AG09309 (cell line): ENCODE measurements at places on chromosomes 12 and 14.

DNA sequence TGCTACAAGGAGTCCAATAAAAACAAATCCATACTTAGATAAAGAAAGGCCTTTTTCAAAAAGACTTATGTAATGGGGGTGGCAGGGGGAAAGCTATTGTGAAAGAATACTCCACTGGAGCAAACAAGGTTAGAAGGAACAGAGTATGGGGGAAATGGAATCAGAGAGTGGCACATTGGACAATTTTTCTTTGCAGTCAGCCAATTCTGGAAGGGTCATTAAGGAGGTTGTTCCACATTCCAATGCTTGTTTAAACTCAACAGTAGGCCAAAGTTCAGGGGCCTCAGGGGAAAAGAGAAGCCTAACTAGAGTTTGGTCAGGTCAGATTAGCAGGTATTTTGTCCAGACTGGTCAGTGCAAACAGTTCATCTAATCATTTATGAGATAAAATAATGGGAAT, 105.2 kb upstream of the RESF1 start:
- no peak for DNase-seq

- no peak for DNase-seq
These were observed 19.8 kb downstream of the ERG28 start for GRCh38 chr14:75640876-75641275.

DNA sequence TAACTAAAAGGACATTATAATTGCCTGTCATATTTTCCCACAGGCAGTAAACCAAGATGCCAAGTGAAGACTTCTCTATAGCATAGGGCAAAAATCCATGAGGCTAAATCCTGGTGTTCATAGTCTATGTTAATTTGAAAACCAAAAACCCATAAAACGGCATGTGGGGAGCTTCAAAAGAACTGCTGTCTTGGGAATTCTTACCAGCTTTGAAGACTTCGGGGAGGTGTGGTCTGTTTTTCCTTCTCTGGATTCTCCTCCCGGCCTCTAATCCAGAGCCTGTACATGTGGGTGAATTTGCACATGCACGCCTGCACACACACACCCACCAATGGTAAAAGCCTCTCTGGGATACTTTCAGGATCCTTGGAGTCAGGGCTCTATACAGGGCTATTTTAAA, 61.9 kb upstream of the IFNG-AS1 start:
- DNase-seq, result no peak

DNA sequence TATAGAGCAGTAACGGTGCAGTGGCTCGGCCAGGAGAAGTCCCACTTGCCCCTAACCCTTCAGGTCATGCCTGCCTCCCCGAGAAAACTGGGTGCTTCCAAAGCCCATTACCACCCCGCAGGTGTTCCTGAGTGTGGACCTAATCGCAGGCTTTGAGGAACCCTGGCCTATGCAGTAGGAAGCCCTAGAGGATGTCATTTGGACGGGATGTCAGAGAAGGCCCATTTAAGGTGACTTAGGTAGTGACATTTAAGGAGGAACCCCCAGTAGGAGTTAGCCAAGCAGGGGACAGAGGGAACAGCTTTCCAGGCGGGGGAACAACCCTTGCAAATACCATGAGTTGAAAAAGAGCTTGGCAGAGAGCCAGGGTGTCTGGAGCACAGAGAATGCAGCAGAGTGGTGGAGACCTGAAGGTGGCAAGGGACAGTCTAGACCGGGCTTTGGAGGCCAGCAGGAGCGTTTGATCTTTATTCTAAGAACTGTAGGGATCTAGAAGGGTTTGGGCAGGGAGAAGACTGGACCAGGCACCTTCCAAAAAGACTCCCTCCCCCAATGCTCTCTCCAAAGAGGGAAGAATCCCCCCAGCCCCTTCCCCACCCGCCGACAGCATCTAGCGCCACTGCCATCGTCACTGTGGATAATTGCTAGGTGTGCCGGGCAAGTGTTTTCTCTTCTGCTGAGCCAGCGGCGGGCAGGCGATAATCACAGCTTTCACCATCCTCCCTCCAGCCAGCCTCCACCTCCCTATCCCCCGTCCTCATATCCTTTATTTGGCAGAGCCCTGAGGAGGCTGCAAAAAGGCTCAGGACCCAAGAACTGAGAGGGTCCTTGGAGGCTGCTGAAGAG, 33.3 kb upstream of the BEGAIN start:
- no peak for DNase-seq

DNA sequence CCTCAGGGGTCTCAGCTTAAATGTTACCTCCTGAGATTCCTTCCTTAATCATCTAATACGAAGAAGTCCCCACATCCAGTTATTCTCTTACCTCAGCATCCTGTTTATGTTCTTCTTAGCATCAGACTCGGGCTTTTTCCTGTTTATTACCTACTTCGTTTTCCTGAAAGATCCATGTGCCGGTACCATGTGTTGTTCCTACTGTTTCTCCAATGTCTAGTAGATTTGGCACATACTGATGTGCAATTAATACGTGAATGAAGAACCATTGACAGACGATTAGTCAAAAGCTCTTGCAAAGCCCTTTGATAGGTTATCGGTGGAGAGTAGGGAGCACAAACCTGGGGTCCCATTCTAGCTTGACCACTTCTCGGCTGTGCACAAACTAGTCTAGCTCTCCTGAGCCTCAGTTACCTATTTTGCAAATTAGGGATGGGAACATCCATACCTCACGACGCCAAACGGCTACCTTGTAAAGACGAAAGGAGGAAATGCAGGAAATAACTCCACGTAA, 735 bp upstream of the MAPKAPK5 start:
- no peak for DNase-seq

DNA sequence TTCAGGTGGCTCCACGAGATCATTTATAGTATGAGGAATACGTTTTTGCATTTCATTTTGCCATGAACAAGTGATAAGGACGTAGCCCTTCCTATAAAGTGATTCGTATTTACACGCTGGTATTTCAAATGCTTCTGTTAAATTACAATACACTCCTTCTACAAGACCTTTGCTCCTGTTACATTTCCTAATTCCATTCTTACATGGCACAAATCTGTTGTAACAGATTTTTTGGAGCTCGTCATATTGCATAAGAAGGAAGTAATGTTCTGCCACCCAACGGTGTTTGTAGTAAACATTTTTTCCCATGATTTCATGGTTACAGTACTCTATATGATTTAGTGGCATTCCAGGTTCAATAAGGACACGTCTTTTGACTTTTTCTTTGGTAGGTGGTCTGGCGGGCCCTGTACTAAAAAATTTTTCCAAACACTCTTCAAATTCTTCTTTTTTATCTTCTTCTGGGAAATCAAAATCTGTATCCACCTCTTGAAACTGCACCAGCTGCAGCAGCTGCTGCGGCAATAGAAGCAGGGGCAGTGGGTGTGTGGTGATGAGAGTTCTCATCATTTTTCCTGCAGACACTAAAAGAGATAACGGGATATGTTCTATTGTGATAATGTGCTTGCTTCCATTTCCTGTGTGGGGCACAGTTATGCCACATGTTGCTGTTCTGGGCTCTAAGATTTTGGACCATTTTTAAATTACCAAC, 4.2 kb downstream of the RNASE9 start:
- DNase-seq, result no peak

DNA sequence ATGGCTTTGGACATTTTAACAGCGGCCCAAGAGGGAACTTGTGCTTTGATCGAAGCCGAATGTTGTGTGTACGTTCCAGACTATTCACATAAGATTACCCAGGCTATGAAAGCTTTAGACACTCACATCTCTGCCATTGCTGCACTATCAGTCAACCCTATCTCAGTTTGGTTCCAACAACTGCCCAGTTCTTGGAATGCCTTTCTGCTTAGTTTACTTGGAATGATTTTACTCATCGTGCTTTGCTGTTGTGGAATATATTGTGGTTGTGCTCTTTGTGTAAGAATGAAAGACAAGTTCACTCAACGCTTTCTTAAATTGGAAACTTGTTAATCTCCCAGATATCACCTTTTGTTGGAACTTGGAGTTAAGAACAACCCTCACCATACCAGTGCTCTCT, 498.2 kb downstream of the GLT1D1 start:
- DNase-seq, result no peak

GRCh38 chr12:16600525-16600924, 5.4 kb downstream of the LMO3 start:
- DNase-seq, result no peak

GRCh38 chr12:112018571-112019237, 5.5 kb downstream of the ERP29 start:
- peak; percentile 27 for DNase-seq

- peak; percentile 94 for DNase-seq
These were observed at the start of gene IPO4 for GRCh38 chr14:24188251-24189058. TSS of gene IPO4 (minus strand) at chr14:24188816. CDS start at chr14:24188787, 29 bp downstream.

- DNase-seq, result no peak
These were observed 8.9 kb downstream of the GPR132 start for GRCh38 chr14:105056303-105056831.

GRCh38 chr12:58920102-58920960, at the start of gene LRIG3:
TSS of gene LRIG3 (minus strand) at chr12:58920504. CDS start at chr12:58920235, 269 bp downstream.
- peak; percentile 49 for DNase-seq

DNA sequence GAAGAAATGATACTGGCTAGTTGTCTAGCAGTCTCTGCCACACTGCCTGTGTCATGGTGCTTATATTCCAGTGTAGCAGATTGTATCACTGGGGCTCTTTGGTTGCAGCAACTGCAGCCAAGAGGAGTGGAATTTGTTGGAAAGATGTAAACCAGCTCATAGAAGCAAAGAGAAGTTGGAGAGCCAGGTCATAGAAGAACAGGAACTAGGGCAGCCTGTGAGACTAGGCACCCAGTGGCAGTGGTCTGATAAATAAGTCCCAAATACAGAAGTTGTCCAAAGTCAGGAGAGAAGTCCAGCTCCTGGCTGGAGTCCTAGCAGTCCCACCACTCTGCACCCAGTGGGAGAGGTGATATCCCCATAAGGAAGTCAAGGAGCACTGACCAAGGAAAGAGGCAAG, 172.5 kb upstream of the ARID2 start:
- no peak for DNase-seq

DNA sequence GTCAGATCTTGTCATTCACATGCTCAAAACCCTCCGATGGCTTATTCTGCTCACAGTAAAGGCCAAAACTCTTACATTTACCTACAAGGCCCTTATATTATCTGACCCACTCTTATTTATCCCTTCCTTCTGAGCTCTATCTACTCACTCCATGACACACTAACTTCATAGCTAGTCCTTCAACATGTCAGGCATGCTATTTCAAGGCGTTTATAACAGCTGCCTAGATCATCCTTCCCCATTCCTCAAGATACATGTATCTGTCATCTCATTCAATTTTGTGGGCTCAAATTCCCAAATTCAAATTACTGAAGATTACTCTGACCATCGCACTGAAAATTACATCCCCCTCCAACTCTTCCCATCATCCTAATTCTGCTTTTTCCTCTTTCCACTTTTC, 6.9 kb downstream of the MIS18BP1 start:
- DNase-seq, result no peak

GRCh38 chr14:70726651-70727375, 82.5 kb downstream of the MAP3K9 start:
- DNase-seq, result no peak

- DNase-seq, result no peak
These were observed 70.8 kb upstream of the IFNG-AS1 start for GRCh38 chr12:67918441-67918840.

DNA sequence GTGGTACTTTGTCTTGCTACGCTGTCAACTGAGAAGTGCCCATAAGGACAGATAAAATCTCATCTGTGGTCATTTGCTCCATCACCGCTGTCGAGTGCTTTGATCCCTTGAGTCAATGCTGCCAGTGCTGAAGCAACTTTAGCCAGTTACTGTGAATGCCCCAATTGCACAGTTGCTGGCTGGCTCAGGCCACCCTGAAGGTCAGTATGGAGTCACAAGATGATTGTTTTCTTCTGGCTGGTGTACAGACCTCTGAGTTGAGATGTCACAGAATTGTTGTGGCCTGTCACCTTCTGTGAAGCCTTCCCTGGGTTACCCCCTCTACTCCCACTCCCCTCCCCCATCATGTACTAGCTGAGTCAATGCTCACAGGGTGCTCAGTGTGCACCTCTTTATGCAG, 92.9 kb downstream of the PELI2 start:
- no peak for DNase-seq

- DNase-seq, result peak; percentile 63
These were observed 6.3 kb downstream of the RNF10 start for GRCh38 chr12:120540445-120540844.

- no peak for DNase-seq
These were observed 9.3 kb upstream of the PPP4R3A start for GRCh38 chr14:91519239-91520036.

DNA sequence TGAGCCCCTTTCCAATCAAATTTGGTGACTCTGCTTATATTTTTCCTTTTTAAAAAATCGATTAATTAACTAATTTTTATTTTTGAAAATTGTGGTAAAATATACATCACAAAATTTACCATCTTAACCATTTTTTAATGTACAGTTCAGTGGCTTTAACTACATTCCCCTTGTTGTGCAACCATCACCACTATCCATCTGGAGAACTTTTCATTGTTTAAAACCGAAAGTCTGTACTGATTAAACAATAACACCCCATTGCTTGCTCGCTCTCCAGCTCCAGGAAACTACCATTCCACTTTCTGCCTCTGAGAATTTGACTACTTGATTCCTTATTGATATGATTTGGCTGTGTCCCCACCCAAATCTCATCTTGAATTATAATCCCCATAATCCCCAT, 283.4 kb downstream of the C12orf75 start:
- no peak for DNase-seq

GRCh38 chr14:81485372-81485771, 48.3 kb downstream of the SEL1L start:
- DNase-seq, result no peak

GRCh38 chr14:99033951-99034350, 238.0 kb downstream of the BCL11B start:
- no peak for DNase-seq

DNA sequence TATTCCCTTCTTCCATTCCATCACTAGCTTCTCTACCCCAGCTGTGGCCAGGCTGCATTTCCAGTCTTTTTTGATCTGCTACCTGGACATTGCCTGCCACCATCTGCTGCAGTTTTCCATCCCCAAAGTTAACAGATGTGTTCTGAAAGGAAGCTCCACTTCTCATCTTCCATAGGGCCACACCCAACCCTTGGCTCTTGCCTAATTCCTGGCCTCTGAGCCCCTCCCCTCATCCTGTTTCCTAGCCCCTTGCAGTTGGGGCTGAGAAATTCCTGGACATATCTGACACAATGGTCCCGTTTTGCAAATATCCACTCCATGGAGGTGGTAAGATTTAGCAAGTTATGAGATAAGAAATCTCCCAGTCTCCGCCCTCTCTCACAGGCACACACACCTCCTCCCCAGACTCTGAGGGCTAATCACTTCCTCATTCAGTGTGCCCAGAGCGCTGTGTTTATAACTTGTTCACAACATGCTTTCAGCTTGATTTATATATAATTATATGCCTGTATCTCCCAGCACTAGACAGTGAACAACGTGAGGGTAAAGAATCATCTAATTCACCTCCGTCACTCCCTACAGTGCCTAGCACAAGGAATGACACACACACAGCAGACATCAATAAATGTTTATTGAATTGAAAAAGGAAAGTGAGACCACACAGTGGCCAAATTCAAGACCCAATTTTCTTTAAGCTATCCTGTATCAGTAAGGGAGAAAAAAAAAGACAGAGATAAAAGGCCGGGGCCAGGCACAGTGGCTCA, 13.4 kb downstream of the SMUG1 start:
- DNase-seq, result no peak

- no peak for DNase-seq
These were observed 11.7 kb upstream of the INF2 start for GRCh38 chr14:104677512-104678332.
